ENCODE measurements at places on chromosomes 12 and 14.

- no peak for DNase-seq
Observed at GRCh38 chr14:78451319-78451695, 281.1 kb downstream of the NRXN3 start.

DNA sequence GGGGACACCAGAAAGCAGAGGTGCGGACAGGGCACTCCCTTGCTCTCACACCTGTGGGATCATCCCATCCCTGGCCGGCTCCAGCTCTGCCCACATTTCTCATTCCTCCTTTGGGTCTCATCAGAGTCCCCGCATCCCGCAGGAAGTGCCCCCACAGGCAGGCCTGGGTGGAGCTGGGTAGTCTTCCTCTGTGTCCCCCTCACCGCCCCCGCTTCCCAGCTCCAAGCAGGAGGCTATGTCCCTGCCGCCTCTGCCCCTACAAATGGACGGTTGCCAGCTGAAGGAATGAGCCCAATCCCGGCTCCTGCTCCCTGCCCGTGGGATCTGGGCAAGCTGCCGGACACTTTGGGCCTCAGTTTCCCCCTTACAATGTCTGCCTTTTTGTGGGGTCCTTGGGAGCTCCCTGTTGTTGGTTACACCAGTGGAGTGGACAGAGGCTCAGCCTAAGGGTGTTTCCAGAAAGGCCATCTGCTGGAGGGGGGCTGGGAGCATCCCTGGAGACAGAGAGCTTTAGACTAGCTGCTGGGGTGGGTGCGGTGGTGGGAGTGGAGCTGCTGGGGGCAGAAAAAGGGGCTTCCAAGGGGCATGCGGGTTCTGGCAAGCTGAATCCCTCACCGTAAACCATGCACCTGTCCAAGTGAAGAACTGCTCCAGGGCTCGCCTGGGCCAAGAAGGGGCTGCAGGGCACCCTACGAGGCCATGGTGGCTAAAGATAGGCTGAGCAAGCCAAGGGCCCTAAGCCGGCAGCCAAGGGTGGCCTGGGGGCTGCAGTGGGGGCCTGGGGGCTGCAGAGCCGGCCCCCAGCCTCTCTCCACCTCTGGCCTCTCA, 7.9 kb upstream of the GPR132 start:
- DNase-seq: no peak

DNA sequence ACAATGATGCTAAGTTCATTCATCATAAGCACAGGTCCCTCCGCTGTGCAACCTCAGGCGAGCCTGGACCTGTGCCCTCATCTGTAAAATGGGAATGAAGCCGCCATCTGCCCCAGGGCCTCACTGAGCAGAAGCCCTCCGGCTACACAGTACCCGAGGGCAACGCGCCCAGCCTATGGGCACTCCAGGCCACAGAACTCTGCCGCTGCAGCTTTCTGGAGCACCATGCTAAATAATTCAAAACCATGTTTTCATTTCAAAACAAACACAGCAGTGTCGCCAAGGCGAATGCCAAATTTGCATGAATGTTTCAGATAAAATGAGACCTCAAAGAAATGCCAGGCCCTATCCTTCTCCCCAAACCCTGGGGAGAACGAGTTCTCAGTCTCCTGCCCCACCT, 4.0 kb downstream of the NCOR2 start:
- DNase-seq: no peak

GRCh38 chr14:104665114-104665656, 24.2 kb upstream of the INF2 start:
- DNase-seq: no peak

DNA sequence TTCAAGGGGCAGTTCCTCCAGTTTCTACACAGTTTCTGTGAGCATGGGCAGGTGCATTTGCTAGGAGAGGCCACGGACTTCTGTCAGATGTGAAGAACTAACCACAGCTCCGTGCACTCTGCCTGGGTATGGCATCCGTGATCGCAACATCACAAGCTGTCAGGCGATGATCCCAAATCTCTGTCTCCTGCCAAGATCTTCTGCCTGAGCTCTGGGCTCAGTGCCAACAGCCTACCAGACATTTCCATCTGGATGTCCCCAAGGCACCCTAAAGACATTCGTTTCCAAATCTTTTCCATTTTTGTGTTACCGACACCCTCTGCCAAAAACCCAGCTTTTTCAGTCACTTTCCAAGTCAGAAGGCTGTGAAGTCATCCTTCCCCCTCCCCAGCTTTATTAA, 292.1 kb downstream of the GLT1D1 start:
- DNase-seq: no peak
